ENCODE measurements at places on chromosomes 2 and 18.

- no peak for DNase-seq
Observed at GRCh38 chr2:199395311-199395710, 62.4 kb downstream of the SATB2 start.

GRCh38 chr2:30201990-30202389 lies 29.3 kb upstream of the LBH start:
- DNase-seq, result no peak

DNA sequence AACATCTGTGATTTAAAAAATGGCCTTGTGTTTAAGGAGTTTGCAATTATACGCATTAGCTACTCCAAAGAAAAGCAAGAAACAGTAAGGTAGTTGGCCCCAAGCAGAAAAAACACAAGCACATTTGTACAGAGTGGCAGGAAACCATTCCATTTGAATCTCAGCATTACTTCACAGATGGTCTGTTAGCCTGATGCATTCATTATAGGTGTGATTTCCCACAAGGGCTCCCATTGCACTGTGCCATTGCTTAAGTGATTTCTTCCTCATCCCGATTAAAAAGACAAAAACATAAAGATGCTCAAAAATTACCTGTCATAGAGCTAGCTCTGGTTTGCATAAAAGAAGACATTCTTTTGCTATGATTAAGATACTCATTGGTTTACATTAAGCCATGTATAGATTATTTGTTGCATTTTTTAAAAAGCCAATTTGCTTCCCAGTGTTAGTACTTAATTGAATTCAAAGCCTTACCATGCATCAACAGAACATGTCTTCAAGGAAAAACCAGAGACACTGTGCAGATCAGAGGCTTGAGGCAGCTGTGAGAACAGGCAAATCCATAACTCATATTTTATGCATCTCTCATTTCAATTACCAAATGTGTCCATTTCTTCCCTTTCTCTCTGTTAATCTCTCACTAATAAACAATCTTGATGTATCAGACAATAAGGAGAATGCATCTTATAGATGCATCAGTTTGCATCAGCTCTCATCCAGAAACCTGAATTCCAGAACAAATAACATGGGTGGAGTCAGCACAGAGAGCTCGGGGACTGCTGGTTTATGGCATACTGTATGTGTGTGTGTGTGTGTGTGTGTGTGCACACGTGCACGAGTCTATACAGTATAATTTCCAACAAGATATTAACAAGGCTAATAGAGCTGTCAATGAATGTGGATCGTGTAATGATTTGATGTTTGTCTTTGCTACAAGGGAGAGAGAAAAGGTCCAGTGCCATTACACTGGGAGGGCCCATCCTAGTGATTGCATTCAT lies 558.6 kb upstream of the HS6ST1 start:
- no peak for DNase-seq

DNA sequence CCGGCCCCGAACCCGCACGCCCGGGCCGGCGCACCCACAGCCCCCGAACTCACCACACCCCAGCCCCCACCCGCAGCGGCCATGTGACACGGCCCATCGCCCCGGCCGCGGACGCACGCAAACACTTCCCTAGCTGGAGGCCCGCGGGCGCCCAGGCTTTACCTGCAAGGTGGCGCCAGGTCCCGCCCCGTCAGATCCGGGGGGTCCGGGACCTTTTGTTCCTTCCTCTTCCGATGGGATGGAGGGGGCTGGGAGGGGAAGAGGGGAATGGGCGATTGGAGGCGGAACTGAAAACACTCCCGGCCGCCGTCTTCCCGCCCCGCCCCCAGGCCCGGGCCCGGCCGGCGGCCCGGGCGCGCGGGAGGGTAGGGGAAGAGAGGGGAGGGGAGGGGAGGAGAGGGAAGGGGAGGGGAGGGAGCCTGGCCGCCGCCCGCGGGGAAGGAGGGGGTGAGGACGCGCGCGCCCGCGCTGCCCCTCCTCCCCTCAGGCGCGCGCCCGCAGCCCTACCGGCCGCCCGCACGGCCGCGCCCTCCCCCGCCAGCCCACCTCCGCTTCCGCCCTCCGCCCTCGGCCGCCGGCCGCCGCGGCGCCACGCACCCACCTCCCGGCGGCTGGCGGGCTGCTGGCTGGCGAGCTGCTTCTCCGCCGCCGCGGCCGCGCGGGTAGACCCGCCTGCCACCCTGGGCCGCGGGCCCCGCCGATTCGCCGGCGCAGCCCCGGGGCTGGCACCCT lies at the start of gene SMAD2:
Gene SMAD2 (minus strand): TSS at position 461 of the 732 bp plus-strand sequence. CDS start 33,903 bp downstream, outside the sequence.
- DNase-seq, result peak; percentile 51

DNA sequence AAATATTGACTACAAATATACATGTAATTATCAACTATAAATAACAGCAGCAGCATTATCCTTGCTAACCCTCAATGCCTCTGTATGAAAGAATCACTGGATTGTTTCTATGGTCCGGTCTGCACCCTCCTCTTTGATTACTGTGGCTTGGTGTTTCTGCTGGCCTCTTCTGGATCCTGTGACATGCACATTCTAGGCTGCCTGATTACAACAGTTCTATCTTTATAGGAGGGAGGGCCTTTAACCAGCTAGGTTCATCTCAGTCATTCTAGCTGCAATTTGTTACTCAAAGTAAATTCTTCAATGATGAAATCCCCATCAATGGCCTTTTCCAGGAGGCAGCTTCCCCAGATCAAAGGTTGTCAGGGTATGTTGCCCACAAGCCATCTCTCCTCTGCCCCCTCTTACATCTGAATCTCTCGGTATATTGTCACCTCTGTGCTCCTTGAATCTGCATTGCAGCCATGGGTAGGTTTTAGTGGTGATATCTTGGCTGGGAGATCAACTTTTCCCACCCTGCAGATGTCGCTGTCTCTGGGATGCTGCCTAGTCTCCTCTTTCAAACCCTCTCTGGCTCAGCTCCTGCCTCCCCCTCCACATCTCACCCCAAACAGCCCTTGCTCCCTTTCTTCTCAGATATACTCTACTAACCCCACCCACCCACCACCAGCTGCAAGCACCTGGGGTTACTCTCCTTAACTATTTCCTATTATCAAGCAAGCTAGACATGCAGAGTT lies 106.2 kb upstream of the BZW1 start:
- DNase-seq, result no peak

DNA sequence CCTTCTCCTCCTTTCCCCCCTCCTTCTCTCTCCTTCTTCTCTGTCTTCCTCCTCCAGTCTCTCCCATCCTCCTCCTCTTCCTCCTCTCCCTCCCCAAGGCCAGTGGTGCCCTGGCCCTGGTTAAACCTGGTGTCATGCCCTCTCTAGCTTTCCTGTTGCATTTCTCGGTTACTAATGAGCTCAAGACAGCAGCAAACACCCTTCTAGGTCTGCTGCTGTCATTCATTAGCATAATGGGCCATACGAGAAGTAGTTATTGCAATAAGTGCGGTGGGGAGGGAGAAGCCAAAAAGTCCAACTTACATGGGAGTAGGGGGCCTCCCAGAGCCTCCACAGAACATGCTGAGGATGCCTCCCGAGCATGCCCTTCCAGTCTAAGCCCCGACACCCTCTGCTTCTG lies 177.2 kb downstream of the CELF4 start:
- DNase-seq, result no peak

DNA sequence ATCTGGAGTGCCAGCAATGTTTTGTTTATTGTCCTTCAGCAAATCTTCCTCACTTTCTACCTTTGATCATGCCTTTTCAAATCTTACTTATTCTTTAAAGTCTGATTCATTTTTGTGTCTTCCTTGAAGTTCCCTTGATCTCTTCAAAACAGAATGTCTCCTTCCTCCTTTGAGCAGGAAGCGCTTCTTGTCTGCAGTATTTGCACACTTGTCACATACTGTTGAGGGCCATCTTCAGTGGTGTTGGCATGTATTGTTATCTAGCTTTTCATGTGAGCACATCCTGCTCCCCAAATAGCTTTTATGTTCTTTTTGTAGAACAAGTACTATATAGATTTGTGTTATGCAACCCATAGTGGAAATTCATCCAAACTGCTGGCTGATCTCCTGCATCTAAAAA lies 5.9 kb upstream of the CERS6 start:
- DNase-seq, result no peak

DNA sequence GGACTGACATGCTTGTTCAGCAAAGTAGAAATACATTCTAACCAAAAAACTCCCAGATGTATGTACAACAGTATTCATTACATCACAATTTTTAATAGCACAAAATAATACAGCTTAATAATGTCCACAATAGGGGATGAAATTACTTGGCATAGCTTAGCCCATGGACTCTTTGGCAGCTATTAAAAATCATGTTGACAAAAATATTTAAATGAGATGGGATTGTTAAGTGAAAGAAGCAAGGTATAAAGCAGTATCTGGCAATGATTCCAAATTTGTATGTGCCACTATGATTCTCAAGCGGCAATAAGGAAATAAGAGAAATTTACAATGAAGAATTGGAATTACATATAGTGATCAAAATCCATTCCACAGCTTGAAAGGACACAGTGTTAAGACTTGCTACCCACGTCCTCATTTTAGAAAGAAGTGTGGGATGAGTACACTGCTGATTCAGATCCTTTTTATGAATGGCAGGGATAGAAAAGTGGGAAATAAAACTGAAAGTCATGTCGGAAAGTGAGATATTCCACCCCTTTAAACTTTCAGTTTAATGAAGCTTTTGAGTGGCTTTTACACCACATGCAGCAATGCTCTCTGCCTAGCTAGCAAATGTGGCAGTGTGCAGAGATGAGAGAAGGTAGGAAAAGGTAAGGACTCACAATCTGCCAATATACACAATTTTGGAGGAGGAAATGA lies 2.4 kb downstream of the GAREM1 start:
- DNase-seq, result no peak

GRCh38 chr2:203830304-203831055 lies 37.1 kb upstream of the CTLA4 start:
- DNase-seq, result peak; percentile 48

- no peak for DNase-seq
Observed at GRCh38 chr2:220120041-220120440, 492.6 kb downstream of the SLC4A3 start.

DNA sequence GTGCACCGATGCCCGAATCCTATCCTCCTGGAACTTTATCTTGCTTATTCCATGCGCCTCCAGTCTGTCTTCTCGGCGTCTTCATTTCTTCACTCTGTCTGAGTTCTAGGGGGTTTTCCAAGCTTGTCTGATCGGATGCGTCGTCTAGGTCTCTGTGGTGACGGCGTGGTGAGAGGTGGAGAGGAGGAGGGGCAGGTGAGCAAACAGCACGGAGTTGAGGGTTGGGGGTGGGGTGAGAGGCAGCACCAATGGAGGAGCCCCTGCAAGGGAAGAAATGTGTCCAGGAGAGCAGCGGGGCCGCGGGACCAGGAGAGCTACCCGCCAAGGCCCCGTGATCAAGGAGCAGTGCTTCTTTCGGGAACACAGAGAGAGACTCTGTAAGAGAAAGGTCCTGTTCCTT lies 131.3 kb upstream of the TWIST2 start:
- DNase-seq, result no peak

- DNase-seq, result no peak
Observed at GRCh38 chr2:121429119-121429903, 101.4 kb upstream of the RNU4ATAC start.

DNA sequence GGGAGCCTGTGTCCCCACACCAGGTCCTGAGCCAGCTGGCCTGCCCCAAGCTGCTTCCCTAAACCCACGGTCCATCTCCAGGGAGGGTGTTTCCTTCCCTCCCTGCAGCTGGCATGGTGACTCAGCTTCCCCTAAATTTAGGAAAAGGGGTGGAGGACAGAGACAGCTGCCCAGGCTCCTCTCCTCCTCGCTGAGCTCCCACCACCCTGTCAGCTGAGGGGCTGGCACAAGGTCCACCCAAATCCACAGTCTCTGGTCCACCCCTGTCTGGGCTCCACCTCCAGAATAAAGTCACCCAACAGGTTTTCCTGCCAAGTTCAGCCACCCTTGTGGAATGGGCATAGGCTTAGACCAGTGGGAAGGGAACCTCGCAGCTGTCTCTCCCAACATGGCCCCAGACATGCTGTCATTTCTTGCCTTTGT lies 156.5 kb downstream of the TNS1 start:
- DNase-seq, result no peak

GRCh38 chr18:12990641-12990966 lies 558 bp upstream of the CEP192 start:
- peak; percentile 7 for DNase-seq
